ENCODE measurements at places on chromosomes 2 and 18. TPM values are rescaled to one million over a fixed set of nuclear protein-coding genes. Genes with fewer than 3 reads are reported as not detected.

ABCG5 gene
- not detected for total RNA-seq

MAP3K19 gene
- not detected for total RNA-seq

PIGN gene
- 28.5 TPM for total RNA-seq

MC5R gene
- not detected for total RNA-seq

NEURL3 gene
- 0.39 TPM for total RNA-seq

ZFAND2B gene
- 69.6 TPM for total RNA-seq

DNA sequence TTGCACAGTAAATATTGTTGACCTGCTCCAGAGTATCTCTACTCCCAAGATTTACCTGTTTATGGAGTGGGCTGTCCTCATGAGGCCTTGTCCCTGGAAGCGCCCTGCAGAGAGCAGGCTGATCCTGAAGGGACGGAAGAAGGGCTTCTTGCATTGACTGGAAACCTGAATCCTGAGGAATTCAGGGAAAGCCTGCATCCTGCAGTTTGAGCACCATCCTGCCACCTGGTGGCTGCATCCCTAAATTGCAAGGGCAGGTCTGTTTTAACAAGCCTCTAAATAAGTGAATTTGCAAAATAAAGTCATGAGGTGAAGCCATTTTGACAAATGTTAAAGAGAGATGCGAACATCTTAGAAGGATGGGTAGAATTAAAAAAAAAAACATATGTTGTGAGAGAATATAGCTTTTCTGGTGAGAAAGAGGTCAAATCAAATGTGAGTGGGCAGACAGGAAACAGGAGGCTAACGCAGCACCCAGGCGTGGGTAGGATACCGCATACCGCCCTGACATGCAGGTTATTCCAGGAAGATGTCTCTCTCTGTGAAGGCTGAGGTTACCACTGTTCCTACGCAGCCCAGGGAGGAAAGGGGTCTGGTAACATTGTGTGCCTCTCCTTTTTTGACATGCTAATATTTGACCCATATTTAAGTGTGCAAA, 754.9 kb downstream of the RNF144A start:
- H3K4me3 ChIP-seq: peak overlapping the region; percentile 76
- DNase-seq: peak; percentile 36
- H3K27me3 ChIP-seq: no peaks in the 10 kb centered on the region
- peaks cover 37% of the 10 kb centered on the region for H3K4me1 ChIP-seq
- no peaks in the 10 kb centered on the region for H3K36me3 ChIP-seq

DNA sequence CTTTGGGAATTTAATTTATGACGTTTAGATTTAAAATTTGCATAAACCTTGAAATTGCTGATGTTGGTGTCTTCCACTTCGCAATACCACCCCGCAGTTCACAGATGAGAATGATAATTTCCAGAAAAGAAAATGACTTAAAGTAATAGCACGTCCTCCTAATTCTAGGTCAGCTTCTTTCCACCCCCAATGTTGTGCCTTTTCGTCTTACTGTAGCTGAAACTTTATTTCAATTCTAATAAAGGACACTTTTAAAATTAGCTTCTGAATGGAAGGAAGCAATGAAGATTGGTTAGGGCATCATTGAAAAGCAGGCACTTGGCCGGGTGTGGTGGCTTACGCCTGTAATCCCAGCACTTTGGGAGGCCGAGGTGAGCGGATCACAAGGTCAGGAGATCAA, 107.4 kb downstream of the MYCN start:
- H3K27me3 ChIP-seq: peaks cover 8% of the 10 kb centered on the region
- DNase-seq: no peak
- no peaks in the 10 kb centered on the region for H3K36me3 ChIP-seq
- H3K4me3 ChIP-seq: no peak overlapping the region
- no peaks in the 10 kb centered on the region for H3K4me1 ChIP-seq
- no peak overlapping the region for H3K27ac ChIP-seq

- H3K4me3 ChIP-seq: no peak overlapping the region
- H3K27ac ChIP-seq: no peak overlapping the region
- H3K4me1 ChIP-seq: peaks cover 16% of the 10 kb centered on the region
- peaks cover 3% of the 10 kb centered on the region for H3K36me3 ChIP-seq
- no peaks in the 10 kb centered on the region for H3K27me3 ChIP-seq
These were observed 149.9 kb downstream of the TGIF1 start for GRCh38 chr18:3599861-3600260.

DNA sequence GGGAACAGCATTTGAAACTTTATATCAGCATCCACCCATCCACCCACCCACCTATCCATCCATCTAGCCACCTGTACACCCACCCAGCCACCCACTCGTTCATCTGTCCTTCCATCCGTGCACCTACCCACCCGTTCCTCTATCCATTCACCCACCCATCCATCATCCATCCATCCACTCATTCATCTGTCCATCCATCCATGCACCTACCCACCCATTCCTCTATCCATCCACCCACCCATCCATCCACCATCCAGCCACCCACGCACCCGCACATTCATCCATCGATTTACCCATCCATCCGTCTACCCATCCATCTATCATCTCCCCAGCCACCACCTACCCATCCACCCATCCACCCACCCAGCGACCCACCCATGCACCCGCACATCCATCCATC, 24.8 kb downstream of the LDLRAD4 start:
- DNase-seq: no peak
- no peaks in the 10 kb centered on the region for H3K4me1 ChIP-seq
- H3K27ac ChIP-seq: no peak overlapping the region
- no peaks in the 10 kb centered on the region for H3K36me3 ChIP-seq
- H3K4me3 ChIP-seq: no peak overlapping the region
- no peaks in the 10 kb centered on the region for H3K27me3 ChIP-seq

DNA sequence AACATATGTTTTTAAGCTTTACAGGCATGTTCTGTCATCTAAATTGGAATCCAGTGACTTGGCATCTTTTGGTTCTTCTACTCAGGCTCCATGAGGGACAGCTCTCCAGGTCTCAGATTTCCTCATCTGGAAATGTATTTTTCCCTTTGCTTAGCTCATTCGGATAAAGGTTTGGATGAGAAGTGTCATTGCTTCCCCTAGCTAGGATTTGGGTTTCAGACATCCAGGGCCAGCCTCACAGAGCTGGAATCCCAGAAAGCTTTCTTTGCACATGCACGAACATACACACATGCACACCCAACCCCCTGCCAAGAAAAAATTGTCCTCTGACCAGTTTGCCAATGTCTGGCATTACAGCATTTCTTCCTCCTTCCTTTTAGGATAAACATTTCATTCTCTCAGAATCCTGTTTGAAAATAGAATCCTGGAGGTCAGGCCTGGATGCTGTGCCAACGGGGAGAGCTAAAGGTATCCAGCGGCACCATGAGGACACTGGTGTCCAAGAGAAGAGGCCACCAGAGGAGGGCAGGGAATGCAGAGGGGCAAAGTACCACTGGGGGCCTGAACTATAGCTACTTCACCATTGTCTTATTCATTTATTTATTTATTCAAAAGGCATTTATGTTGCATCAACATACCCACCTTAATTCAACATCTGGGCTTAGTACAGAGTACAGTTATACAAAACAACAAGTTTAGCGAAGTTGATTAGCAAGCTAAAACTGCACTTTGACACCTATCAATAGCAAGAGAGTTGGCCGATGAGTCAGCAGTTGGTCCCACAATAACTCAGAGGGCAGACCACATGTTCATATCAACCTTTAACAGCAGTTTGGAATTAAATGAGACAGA, 97.9 kb upstream of the ATL2 start:
- H3K4me1 ChIP-seq: no peaks in the 10 kb centered on the region
- no peak overlapping the region for H3K27ac ChIP-seq
- no peak overlapping the region for H3K4me3 ChIP-seq
- no peak for DNase-seq

DNA sequence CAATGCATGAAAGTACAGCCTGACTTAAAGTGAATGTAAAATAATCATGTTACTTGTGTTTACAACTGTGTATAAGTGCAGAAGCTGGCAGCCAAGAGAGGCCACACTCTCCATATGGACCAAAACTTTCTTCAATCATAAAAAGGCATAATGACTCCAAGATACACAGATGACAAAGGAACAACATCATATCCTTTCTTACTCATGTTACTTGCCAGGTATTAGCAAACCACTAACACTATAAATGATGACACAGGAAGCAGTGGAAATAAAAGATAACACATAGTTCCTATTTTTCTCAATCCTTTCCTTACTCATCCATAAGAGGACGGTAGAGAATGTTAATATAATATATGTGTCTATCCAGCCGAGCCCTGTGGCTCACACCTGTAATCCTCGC, 400.0 kb upstream of the CDH2 start:
- no peaks in the 10 kb centered on the region for H3K4me1 ChIP-seq
- DNase-seq: no peak
- H3K27me3 ChIP-seq: no peaks in the 10 kb centered on the region
- H3K4me3 ChIP-seq: no peak overlapping the region
- H3K27ac ChIP-seq: no peak overlapping the region

GRCh38 chr18:41967680-41968079, 12.6 kb downstream of the PIK3C3 start:
- peaks cover 84% of the 10 kb centered on the region for H3K36me3 ChIP-seq
- H3K4me3 ChIP-seq: no peak overlapping the region
- H3K27me3 ChIP-seq: no peaks in the 10 kb centered on the region
- no peak for DNase-seq

DNA sequence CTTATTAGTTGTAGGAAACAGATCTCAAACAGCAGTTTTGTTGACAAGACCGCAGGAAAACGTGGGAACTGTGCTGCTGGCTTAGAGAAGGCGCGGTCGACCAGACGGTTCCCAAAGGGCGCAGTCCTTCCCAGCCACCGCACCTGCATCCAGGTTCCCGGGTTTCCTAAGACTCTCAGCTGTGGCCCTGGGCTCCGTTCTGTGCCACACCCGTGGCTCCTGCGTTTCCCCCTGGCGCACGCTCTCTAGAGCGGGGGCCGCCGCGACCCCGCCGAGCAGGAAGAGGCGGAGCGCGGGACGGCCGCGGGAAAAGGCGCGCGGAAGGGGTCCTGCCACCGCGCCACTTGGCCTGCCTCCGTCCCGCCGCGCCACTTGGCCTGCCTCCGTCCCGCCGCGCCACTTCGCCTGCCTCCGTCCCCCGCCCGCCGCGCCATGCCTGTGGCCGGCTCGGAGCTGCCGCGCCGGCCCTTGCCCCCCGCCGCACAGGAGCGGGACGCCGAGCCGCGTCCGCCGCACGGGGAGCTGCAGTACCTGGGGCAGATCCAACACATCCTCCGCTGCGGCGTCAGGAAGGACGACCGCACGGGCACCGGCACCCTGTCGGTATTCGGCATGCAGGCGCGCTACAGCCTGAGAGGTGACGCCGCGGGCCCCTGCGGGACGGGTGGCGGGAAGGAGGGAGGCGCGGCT, at the start of gene TYMS:
TSS of gene TYMS (plus strand) at position 343 of the 690 bp plus-strand sequence. CDS start at position 433, 90 bp downstream.
- peaks cover 5% of the 10 kb centered on the region for H3K36me3 ChIP-seq
- peak within 1 kb of the TSS; percentile 83 for H3K4me3 ChIP-seq
- no peak for DNase-seq
- H3K4me1 ChIP-seq: peaks cover 8% of the 10 kb centered on the region
- H3K27me3 ChIP-seq: peaks cover 39% of the 10 kb centered on the region
- H3K27ac ChIP-seq: no peak within 1 kb of the TSS

GRCh38 chr2:226483745-226484619, 315.6 kb downstream of the IRS1 start:
- no peak overlapping the region for H3K4me3 ChIP-seq
- H3K27me3 ChIP-seq: peaks cover 10% of the 10 kb centered on the region
- H3K36me3 ChIP-seq: no peaks in the 10 kb centered on the region
- H3K4me1 ChIP-seq: no peaks in the 10 kb centered on the region

- DNase-seq: no peak
- peaks cover 4% of the 10 kb centered on the region for H3K27me3 ChIP-seq
- no peaks in the 10 kb centered on the region for H3K36me3 ChIP-seq
These were observed 145.9 kb downstream of the FMNL2 start for GRCh38 chr2:152480821-152481399.

- H3K4me1 ChIP-seq: no peaks in the 10 kb centered on the region
- no peak overlapping the region for H3K27ac ChIP-seq
- peaks cover 7% of the 10 kb centered on the region for H3K36me3 ChIP-seq
These were observed 861.8 kb downstream of the BCL11A start for GRCh38 chr2:59691518-59692190.

DNA sequence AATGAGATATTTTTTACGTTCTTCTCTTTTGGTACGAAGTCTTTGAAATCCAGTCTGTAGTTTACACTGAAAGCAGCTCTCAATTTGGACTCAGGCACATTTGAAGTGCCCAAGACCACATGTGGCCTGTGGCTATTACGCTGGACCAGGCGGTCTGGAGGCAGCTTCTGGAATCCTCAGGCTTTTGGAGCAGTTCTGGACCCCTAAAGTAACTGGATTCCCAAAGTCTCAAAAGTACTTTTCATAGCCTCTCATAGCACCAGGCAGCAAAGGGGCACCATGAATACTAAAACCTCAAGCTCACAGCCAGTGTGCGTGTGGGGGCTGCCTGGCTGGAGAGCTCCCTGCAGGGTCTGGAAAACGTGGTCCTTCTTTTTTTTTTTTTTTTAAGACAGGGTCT, 119.0 kb downstream of the SMAD7 start:
- H3K36me3 ChIP-seq: no peaks in the 10 kb centered on the region
- peaks cover 60% of the 10 kb centered on the region for H3K4me1 ChIP-seq
- no peaks in the 10 kb centered on the region for H3K27me3 ChIP-seq
